ENCODE measurements at places on chromosomes 7 and 10. TPM values are rescaled to one million over a fixed set of nuclear protein-coding genes. Genes with fewer than 3 reads are reported as not detected.

Gene MACC1
- total RNA-seq: 0.06 TPM

Gene OR6V1
- not detected for total RNA-seq

Gene TMEM168
- total RNA-seq: 21.9 TPM

Gene SEMA3E
- 0.06 TPM for total RNA-seq

Gene FZD1
- total RNA-seq: 9.2 TPM

Gene EPHA1
- not detected for total RNA-seq

Gene RNF32
- 1.2 TPM for total RNA-seq

Gene CHCHD1
- 24.0 TPM for total RNA-seq

Gene BLNK
- not detected for total RNA-seq

Gene GIMAP2
- total RNA-seq: 1.6 TPM

Gene DENND2A
- total RNA-seq: 22.2 TPM

Gene CLCN1
- total RNA-seq: not detected

Gene ADIRF
- total RNA-seq: 936 TPM

Measured in aortic smooth muscle cell (primary cell).